NCI-H2029 treated with DMSO at 0.1 percent for 48 hours (cell line): ENCODE measurements at places on chromosomes 11 and 22.

GRCh38 chr22:22022255-22022840, 39.8 kb upstream of the TOP3B start:
- no peak for DNase-seq

- DNase-seq, result no peak
Measured at GRCh38 chr22:49962751-49963646, 2.4 kb downstream of the PIM3 start.

GRCh38 chr11:113023228-113023627, 62.0 kb downstream of the NCAM1 start:
- DNase-seq, result no peak

GRCh38 chr11:18526130-18526520, 617 bp downstream of the TSG101 start:
- no peak for DNase-seq

- no peak for DNase-seq
Measured at GRCh38 chr11:99920956-99921355, 766.1 kb upstream of the ARHGAP42 start.

DNA sequence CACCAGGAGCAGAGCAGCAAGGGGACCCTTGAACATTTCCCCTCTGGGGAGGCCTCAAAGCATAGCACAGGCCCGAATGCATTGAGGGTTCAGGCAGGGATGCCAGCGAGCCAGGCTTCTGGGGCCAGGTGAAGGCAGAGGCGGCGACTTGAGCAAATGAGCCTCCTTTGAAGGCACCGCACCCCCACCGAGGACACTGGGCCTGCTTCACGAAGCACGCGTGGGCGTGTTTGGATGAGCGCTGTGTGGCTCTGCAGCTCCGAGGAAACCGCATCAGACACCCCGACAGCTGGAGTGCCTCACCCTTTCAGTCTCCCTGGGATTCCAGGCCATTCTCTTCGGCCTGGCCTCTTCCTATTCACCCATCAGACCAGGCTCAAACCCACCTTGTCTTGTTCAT, 301.8 kb downstream of the NTM start:
- no peak for DNase-seq

GRCh38 chr22:31659246-31659645, 2.8 kb downstream of the PISD start:
- no peak for DNase-seq

GRCh38 chr11:133656082-133656635, 123.9 kb upstream of the OPCML start:
- no peak for DNase-seq
